Fibroblast of gingiva (primary cell): ENCODE measurements at places on chromosomes 4 and X.

GRCh38 chrX:112043997-112044396 is 38.6 kb downstream of the TRPC5 start:
- DNase-seq, result no peak

GRCh38 chrX:40945361-40945713 is 139.9 kb upstream of the USP9X start:
- DNase-seq, result peak; percentile 80

DNA sequence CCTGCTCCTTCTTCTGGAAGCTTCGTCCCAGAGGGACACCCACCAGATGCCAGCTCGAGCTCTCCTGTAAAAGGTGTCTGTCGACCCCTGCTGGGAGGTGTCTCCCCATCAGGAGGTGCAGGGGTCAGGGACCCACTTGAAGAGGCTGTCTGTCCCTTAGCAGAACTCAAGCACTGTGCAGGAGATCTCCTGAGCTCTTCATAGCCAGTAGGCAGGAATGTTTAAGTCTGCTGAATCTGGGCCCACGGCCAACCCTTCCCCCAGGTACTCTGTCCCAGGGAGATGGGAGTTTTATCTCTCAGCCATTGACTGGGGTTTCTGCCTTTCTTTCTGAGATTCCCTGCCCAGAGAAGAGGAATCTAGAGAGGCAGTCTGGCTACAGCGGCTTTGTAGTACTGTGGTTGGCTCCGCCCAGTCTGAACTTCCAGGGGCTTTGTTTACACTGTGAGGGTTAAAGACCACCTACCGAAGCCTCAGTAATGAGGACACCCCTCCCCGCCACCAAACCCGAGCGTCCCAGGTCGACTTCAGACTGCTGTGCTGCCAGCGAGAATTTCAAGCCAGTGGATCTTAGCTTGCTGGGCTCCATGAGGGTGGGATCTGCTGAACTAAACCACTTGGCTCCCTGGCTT is 1383.0 kb upstream of the TENM3 start:
- DNase-seq, result no peak

DNA sequence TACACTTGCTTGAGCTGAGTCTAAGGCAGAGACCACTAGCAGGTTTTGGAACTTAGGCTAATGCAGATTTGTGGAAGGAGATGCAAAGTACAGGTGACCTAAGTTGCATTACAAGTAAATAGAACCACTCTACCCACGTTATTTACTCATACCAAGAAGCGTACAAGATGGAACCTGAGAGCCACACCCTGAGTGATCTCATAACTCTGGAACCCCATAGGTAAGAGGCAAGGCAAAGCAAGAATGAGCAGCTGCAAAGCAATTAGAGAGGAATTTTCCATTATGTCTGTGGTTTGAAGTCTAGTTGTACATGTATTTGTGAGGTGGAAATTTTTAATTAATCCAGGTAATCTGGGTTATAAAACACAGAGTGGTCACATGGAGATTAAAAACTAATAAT is 55.4 kb downstream of the CC2D2A start:
- DNase-seq, result no peak

DNA sequence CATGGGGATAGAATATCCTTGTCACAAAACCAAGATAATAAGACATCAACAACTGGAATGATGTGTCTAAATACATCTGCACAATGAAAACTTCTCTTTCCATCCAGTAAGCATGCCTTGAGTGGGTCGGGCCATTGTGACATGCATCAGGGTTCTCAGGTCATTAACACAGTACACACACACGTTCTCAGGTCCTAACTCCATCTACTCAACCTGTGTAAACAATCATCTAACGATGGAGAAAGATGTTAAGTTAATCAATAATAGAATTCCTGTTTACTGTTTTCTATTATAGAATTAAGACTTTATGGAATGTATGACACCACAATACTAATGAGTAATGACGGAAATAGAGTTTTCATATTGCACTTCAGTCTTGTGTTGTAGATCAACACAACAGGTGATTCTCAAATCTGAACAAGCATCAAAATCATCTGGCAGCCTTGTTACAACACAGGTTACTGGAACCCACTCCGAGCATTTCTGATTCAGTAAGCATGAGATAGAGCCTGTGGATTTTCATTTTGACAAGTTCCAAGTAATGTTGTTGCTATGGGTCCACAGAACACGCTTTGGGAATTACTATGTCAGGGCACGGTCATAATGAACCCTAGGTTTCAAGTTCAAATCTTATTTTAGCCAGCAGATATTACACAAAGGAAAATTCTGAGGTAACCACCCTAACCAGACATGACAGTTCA is 315.8 kb upstream of the TEX13C start:
- no peak for DNase-seq

DNA sequence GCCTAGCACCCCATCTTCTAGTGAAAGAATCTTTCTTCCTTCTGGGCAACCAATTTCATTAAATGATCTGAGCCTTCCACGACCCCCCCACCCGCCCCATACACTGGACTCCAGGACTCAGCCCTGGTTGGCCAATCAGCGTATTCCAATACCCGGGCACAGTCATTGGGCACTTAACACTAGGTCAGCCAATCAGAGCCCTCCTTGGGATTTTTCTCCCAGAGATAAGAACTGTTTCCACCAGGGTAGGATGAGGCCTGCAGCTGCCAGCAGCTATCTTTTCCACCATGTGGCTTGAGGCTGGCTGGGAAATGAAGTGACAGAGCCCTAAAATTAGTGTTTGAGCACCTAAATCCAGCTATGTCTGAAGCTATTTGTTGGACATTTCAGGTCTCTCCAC is 418.8 kb downstream of the BCOR start:
- no peak for DNase-seq

DNA sequence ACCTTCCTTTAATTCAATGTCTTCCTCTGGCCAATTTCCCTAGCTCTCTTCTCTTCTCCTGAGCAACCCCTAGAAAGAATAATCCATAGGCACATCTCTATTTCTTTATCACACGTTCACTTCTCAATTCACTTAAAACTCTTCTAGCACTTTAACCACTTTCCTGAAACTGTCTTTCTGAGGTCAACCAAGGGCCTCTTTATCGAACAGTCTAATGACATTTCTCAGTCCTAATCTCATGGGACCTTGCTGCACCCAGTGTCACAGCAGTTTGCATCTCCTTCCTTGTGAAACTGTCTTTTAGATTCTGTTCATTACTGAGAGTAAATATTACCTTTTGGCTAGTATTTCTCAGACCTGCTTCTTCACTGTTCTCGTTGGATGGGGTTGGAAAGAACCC is 285.3 kb upstream of the RASGEF1B start:
- no peak for DNase-seq

- DNase-seq, result no peak
These were observed 85.2 kb downstream of the MAPK10 start for GRCh38 chr4:86274642-86275041.

DNA sequence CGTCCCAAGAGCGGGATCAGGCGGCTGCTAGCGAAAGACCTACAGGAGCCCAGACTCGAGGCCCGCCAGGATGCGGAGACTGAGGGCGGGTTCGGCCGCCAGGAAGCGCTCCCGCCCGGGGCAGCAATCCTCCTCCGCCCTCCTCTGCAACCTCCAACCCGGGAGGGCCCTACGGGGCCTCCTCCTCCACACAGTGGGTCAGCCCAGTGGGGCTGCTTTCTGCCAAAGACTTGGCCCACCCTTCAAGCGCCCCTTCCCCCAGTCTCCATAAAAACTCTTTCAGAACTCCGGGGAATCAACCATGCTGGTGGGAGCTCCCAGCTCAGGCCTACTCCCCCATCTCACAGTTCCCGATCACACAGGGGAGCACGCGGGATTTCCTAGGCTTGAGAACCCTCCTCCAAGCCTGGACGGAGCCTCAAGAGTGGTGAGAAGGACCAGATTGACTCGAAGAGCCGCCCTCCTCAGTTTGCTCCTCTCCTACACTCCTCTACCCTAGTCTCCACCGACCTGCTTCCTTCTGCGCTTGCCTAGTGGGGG is 77.5 kb downstream of the RLIM start:
- DNase-seq, result peak; percentile 13
